Stomach (tissue), 19 donors: ENCODE measurements at places on chromosomes 12 and 14. TPM values are rescaled to one million over a fixed set of nuclear protein-coding genes. Genes with fewer than 3 reads are reported as not detected.

DNA sequence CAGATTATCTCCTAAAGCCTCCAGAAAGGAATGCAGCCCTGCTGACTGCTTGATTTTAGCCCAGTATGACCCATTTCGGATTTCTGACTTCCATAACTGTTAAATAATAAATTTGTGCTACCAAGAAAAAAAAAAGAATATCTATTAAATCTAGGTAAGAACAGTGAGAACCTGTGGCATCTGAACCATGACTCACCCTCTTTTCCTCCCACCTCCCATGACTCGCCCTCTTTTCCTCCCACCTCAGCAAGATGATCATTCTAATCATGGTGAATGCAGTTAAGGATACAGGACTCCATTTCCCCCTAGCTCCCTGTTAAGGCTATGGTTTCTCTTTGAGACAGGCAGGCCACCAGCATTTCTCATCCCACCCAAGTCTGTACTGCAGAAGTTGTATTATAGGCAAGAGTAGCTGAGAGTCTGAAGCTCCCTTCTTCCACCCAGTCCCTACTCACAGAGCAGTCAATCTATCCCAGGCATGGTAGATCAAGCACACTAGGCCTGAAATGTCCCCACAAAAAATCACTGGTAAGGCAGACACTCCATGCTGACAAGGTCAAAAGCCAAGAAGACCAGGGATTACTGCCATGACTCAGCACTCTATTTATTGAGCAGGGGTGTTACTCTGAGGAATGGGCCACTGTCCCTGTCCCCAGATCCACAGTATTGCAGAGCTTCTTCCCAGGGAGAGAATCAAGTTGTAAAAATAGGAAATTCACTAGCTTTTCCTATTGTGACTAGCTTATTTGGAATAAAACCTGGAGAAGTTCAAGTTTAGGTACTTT lies 188.9 kb downstream of the ADAMTS20 start:
- no peaks in the 10 kb centered on the region for H3K36me3 ChIP-seq
- H3K4me3 ChIP-seq: no peak overlapping the region
- H3K4me1 ChIP-seq: no peaks in the 10 kb centered on the region
- no peak overlapping the region for H3K27ac ChIP-seq

DNA sequence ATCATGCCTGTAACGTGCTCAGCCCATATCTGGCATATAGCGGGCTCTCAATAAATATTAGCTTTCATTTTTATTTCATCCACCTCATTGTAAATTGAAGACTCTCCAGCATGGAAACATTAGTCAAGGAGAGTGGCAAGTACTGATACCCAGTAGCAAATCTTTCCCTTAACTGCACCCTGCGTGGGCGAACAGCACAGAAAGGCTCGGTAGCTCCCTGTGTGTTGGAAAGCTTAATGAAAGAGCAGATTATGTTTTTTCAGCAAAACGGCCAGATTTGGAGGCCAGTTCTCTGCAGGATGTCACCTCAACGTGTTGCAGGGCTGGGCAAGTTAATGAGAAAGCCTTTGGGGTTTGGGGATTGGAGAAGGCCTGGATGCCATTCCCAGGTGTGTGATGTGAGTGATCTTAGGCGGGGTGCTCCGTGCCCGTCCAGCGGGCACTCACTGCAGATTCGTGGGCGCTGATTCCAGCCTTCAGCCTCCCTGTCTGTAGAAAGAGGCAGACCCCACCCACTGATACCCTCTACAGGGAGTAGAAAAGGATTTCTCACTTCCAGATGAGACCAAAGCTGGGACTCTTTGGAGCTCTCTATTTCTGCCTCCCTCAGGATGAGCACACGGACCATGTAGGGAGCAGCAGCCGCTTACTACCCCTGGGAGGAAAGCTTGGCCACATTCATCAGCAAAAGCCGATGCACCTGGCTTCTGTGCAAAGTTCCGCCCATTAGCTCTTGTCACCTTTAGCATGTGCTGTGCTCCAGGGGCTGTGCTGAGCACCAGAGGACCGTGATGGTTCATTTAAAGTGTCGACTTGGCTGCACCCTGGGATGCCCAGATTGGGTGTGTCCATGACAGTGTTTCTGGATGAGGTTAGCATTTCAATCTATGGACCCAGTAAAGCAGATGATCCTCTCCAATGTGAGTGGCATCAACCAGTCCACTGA lies 29.1 kb downstream of the C14orf132 start:
- H3K4me1 ChIP-seq: no peaks in the 10 kb centered on the region
- no peak for DNase-seq
- H3K36me3 ChIP-seq: no peaks in the 10 kb centered on the region
- no peak overlapping the region for H3K27ac ChIP-seq
- peaks cover 5% of the 10 kb centered on the region for H3K27me3 ChIP-seq

DNA sequence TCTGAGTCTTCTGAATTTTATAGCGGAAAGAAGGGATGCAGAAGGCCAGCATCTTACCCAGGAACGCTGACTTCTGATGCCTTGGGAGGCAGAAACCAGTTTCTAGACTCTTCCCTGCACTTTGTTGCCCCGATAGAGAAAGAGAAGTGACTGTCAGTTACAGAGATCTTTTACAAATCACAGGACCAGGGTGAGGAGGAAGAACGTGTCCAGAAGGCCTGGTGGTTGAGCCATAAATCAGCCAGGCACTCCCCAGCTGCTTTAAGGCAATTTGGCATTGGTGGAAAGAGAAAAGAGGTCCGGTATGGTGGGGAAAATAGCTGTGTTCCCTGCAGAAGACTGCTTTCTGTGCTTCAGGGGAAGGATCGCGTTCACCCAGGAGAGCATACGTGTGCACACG lies 88.7 kb upstream of the KCNA1 start:
- DNase-seq: no peak
- H3K36me3 ChIP-seq: no peaks in the 10 kb centered on the region
- H3K4me1 ChIP-seq: no peaks in the 10 kb centered on the region

- no peak overlapping the region for H3K27ac ChIP-seq
- no peaks in the 10 kb centered on the region for H3K36me3 ChIP-seq
- no peaks in the 10 kb centered on the region for H3K27me3 ChIP-seq
- no peak for DNase-seq
- H3K4me1 ChIP-seq: no peaks in the 10 kb centered on the region
Measured at GRCh38 chr12:45509621-45510020, 219.9 kb upstream of the ARID2 start.

GRCh38 chr14:104977681-104978653 lies at the start of gene AHNAK2:
TSS of gene AHNAK2 (minus strand) at chr14:104978374. CDS start at chr14:104978237, 137 bp downstream.
- H3K4me3 ChIP-seq: peak within 1 kb of the TSS; percentile 58
- peak; percentile 94 for DNase-seq
- peaks cover 31% of the 10 kb centered on the region for H3K27me3 ChIP-seq
- H3K36me3 ChIP-seq: no peaks in the 10 kb centered on the region
- peaks cover 53% of the 10 kb centered on the region for H3K4me1 ChIP-seq

DNA sequence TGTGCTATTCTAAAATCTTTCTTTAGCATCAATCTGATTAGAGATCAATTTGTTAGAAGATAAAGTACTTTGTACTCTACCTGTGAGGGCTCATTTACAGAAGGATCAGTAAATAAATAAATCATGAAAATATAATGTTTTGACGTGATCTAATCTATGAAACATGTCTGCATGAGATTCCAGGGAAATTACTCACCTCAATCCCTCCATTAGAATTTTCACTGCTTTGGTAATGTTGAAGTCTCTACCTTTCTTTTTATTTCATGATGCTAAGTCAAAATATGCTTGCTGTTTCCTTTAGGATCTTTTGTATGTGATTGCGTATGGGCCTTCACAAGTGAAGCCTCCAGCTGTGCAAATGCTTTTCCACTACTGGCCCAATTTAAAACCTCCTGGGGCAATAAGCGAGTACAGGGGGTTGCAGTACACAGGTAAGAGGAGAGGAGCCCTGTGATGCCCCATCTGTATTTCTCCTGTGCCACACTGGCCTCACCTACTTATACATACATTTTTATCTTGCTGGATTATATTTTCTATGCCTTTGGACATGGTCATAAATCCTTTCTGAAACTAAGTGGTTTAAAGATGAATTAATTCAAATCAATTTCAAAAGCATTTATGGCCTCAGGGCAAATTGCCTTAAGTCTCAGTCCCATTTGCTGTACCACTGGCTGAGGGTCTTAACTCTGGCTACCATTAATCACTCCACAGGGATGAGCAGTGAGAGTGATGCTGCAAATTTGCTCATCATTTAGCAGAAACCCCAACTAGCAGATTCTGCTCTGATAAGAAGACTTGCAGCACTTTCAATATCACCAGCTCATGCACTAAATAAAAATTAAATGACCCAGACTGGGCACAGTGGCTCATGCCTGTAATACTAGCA lies 66.4 kb downstream of the UNC79 start:
- H3K4me3 ChIP-seq: no peak overlapping the region
- no peak for DNase-seq
- no peaks in the 10 kb centered on the region for H3K27me3 ChIP-seq
- H3K4me1 ChIP-seq: no peaks in the 10 kb centered on the region
- H3K27ac ChIP-seq: no peak overlapping the region

DNA sequence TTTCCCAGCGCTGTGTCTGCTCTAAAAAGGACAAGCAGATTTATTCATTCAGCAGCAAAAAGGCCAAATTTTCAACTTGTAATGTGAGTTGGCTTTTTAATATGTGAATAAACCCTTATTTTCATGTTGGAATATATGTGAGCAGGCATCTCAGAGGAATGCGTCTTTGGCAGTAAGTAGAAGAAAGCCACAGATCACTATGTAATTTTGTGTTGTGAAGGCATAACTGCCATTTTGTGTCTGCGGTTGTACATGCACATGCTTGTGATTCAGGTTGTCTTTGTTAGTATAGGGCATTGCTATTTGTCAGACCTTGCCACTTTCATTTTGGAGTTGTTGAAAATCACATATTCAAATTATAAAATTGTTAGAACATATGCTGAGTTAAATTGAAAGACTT lies 398.8 kb upstream of the RGS6 start:
- peak; percentile 24 for DNase-seq
- H3K4me3 ChIP-seq: no peak overlapping the region
- H3K36me3 ChIP-seq: peaks cover 8% of the 10 kb centered on the region

DNA sequence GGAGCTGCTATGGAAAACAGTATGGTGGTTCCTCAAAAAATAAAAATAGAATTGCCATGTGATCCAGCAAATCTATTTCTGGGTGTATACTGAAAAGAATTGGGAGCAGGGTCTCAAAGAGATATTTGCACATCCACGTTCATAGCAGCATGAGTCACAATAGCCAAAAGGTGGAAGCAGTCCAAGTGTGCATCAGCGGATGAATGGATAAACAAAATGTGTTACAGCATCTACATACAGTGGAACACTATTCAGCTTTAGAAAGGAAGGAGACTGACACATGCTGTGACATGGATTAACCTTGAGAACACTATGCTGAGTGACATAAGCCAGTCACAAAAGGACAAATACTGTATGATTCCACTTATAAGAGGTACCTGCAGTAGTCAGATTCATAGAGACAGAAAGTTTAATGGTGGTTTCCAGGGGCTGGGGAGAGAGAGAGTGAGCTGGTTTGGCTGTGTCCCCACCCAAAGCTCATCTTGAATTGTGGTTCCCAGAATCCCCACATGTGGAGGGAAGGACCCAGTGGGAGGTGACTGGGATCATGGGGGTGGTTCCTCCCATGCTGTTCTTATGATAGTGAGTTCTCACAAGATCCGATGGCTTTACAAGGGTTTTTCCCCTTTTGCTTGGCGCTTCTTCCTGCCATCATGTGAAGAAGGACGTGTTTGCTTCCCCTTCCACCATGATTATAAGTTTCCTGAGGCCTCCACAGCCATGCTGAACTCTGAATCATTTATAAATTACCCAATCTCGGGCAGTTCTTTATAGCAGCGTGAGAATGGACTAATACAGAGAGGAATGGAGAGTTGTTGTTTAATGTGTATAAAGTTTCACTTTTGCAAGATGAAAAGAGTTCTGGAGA lies 17.6 kb upstream of the TBC1D30 start:
- H3K27me3 ChIP-seq: no peaks in the 10 kb centered on the region
- no peaks in the 10 kb centered on the region for H3K36me3 ChIP-seq
- H3K4me3 ChIP-seq: no peak overlapping the region
- no peaks in the 10 kb centered on the region for H3K4me1 ChIP-seq
- H3K27ac ChIP-seq: no peak overlapping the region

PSEN1 gene
- 36.4 TPM for total RNA-seq

GRCh38 chr12:21354641-21355040 lies 18.1 kb upstream of the IAPP start:
- H3K36me3 ChIP-seq: no peaks in the 10 kb centered on the region
- H3K4me1 ChIP-seq: no peaks in the 10 kb centered on the region
- no peaks in the 10 kb centered on the region for H3K27me3 ChIP-seq
- H3K27ac ChIP-seq: no peak overlapping the region

- DNase-seq: no peak
- H3K27me3 ChIP-seq: no peaks in the 10 kb centered on the region
- no peak overlapping the region for H3K27ac ChIP-seq
- no peak overlapping the region for H3K4me3 ChIP-seq
- H3K4me1 ChIP-seq: no peaks in the 10 kb centered on the region
Measured at GRCh38 chr14:78592616-78593219, 422.5 kb downstream of the NRXN3 start.

- no peak overlapping the region for H3K4me3 ChIP-seq
- no peak overlapping the region for H3K27ac ChIP-seq
- no peaks in the 10 kb centered on the region for H3K36me3 ChIP-seq
- no peaks in the 10 kb centered on the region for H3K27me3 ChIP-seq
Measured at GRCh38 chr14:100619396-100620254, 32.4 kb upstream of the BEGAIN start.

GRCh38 chr14:67941456-67942018 lies 122.0 kb downstream of the RAD51B start:
- no peaks in the 10 kb centered on the region for H3K27me3 ChIP-seq
- no peak overlapping the region for H3K4me3 ChIP-seq
- H3K36me3 ChIP-seq: no peaks in the 10 kb centered on the region
- peaks cover 18% of the 10 kb centered on the region for H3K4me1 ChIP-seq
- no peak for DNase-seq

OTUB2 gene
- not detected for total RNA-seq

KRT77 gene
- not detected for total RNA-seq

DNA sequence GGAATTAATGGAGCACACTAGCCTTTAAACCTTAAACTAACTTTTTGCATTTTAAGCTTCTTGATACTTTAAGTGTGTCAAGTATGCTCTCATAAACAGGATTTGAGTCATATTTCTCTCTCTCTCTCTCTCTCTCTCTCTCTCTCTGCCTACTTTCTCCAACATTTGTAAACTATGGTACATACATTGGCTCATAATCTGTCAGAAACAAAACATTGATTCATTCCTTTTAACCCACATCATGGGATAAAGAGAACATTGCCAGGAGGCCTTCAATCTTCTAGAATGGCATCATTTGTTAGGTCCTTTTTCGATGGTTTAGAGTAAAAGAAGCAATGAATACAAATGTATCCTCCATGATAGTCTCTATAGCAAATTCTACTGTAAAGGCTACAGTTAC lies 81.6 kb upstream of the RERGL start:
- no peak overlapping the region for H3K4me3 ChIP-seq
- H3K27me3 ChIP-seq: no peaks in the 10 kb centered on the region
- no peaks in the 10 kb centered on the region for H3K4me1 ChIP-seq

- no peaks in the 10 kb centered on the region for H3K27me3 ChIP-seq
- peaks cover 25% of the 10 kb centered on the region for H3K4me1 ChIP-seq
- DNase-seq: no peak
- no peaks in the 10 kb centered on the region for H3K36me3 ChIP-seq
- no peak overlapping the region for H3K4me3 ChIP-seq
Measured at GRCh38 chr14:60984196-60984595, 3.2 kb downstream of the SLC38A6 start.

TMX1 gene
- total RNA-seq: 10.5 TPM

GRCh38 chr12:53536962-53537361 lies 29.7 kb upstream of the NPFF start:
- peaks cover 92% of the 10 kb centered on the region for H3K36me3 ChIP-seq
- peak overlapping the region; percentile 69 for H3K27ac ChIP-seq
- H3K4me1 ChIP-seq: peaks cover 10% of the 10 kb centered on the region
- DNase-seq: no peak
- no peaks in the 10 kb centered on the region for H3K27me3 ChIP-seq
- H3K4me3 ChIP-seq: no peak overlapping the region

MIS18BP1 gene
- 67.7 TPM for total RNA-seq

GRCh38 chr14:90620568-90621077 lies 195.6 kb downstream of the TTC7B start:
- H3K27ac ChIP-seq: no peak overlapping the region
- peaks cover 24% of the 10 kb centered on the region for H3K4me1 ChIP-seq
- no peaks in the 10 kb centered on the region for H3K27me3 ChIP-seq
- DNase-seq: no peak
